Dorsolateral prefrontal cortex (tissue), 122 donors: ENCODE measurements at places on chromosomes 6 and 20.

GRCh38 chr20:8330319-8330784 is 198.3 kb downstream of the PLCB1 start:
- no peak for DNase-seq

GRCh38 chr6:6614096-6614982 is 25.8 kb downstream of the LY86 start:
- DNase-seq = peak; percentile 51

DNA sequence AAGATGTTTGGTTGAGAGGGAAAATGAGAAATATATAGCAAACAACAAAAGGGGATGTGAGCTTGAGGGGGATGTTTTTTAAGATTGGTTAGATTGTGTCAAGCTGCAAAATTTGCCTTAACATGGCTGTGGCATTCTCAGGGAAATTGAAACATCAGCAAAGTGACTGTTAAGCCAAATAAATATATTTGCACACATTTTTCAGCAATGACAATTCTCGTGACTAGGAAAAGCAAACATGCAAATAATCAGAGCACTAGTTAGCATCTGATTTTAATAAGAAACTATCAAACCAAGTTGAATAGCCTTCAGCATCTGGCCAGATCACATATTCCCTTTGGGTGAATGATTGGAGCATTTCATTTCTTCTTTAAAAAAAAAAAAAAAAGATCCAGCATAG is 262.8 kb downstream of the TBC1D7 start:
- DNase-seq = no peak

DNA sequence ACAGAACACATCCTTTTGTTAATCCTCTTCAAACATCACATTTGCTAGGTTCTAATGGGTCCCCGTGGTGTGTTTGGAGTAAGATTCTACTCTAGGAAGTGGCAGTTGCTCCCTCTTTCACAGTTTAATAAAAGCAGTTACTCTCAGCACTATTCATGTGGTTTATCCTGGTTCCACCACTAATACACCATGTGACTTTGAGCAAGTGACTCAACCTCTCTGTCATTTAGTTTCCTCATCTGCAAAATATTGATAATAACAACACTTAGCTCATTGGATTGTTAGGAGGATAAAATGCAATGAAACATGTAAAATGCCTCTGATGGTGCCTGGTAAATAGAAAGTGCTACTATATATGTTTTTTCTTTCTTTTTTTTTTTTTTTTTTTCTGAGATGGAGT is 488.0 kb upstream of the NOX3 start:
- DNase-seq = no peak

DNA sequence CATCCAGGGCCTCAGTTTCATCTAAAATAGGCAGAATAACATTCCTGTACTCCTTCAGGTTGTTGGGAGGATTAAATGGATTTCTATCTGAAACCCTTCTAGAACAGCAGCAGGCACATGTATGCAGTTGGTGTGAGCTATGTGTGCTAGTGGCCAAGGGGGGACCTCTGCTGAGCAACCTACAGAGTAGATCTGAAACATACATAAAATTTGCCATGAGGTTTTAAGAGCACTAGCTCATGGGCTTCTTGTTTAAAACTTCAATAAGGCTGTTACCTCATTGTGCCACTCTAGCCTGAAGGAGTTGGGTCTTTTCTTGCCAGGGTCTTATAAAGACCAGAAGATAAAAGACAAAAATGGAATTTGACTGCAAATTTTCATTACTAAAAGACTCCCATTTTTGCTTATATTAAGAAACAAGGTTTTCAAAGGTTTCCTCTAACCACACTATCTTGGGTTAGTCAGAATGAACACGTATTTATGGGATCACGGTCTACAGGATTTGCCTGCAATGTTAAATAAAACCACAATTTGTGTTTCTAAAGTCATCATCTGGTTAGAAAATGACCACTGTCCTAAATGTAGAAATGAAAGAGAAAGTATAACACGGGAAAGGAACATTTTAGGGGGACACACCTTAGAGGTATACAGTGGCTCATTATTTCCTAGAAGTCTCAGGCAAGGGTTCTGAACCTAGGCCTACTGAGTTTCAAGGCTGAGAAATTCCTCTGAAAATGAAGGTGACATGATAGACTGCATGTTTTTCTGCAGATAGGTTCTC is 144.9 kb upstream of the OLIG3 start:
- no peak for DNase-seq

DNA sequence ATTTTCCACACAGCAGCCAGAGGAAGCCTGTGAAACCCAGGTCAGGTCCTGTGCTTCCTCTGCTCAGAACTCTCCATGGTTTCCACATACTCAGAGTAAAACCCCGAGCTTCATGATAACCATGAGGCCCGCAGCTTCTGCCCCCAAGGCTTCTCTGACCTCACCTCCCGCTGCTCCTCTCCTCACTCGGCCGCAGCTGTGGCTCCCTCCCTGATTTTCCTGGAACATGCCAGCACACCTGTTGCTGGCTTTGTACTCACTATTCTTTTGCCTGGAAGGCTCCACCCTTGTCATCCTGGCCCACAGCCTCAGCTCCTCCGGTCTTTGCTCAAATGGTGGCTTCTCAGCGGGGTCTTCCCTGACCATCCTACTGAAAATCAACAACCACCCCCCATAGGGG is 341.7 kb downstream of the PREX1 start:
- no peak for DNase-seq

DNA sequence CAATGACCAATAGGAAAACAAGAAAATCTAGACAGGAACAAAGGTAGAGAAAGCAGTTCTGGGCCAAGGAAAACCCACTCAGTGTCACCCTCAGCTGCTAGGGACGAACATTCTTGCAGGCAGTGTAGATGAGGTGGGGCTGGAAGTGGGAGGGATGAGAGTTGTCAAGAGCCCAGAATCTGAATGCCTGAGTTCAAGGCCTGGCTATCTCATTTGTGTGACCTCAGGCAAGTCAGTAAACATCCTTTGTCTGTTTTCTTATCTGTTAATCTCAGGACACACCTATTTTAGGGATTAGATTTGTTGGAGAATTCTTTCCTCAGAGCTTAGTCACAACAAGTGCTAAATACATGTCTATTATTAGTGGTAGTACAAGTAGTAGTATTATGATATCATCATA is 50.9 kb upstream of the KIF16B start:
- no peak for DNase-seq

GRCh38 chr20:44714102-44714700 is 968 bp upstream of the CCN5 start:
- no peak for DNase-seq

DNA sequence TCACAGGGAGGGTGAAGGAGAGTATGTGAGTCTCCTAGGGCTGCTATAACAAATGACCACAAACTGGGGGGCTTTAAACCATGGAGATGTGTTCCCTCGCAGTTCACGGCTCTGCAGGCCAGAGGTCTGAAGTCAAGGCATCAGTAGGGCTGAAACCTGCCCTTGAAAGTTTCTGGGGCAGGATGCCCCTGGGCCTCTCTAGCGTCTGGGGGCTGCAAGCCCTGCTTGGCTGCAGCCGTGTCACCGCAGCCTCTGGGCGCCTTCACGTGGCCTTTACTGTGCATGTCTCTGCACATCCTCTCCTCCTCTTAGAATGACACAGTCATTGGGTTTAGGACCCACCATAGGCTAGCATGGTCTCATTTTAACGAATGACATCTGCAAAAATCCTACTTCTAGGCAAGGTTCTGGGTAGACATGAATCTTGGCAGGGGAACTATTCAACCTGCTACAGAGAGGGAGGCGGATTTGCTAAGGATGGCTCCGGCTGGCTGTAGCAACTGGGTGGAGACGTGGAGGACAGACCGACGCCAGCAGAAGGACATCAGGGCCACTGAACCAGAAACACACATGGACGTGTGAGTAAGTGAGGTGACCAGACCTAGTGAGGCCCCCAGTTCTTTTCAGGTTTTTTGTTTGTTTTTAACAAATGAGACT is 58.6 kb downstream of the PHACTR3 start:
- no peak for DNase-seq

DNA sequence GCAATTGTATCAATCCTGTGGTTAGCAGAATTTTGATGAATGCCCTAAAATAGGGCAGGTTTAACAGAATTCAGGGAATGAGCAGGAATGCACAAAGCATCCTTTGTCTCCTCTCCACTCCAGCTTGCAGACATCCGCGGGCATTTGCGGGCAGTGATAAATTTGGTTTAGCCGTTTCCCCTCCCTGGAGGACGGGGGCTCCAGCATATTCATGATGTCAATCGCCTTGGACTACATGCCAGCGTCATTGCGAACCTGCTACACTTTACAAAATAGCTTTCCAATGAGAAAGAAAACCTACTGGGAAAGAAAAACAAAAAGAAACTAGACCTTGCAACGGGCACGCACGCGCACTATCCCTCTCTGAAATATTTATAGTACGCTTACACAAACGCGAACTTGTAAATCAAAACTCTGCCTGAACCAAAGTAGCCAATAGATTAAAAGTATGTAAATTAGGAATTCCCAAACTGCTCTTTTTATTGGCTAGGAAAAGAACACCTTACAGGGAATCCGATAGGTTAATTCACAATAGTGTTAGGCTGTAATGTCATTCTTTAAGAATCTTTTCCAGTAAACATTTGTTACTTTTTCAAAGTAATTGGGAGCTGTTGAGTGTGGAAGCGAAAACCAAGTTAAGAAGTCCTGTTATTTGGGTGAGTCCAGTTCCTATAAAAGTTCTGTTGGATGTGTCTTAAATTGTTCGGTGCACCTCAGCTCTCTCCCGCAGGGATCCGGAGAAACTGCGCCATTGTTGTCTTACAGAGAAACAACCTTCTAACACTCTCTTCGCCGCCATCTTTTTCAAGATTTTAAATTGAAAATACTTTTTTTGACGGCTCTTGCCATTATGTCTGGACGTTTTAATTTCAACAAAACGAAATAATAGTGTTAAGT is 136.7 kb downstream of the HFE start:
- peak; percentile 73 for DNase-seq

DNA sequence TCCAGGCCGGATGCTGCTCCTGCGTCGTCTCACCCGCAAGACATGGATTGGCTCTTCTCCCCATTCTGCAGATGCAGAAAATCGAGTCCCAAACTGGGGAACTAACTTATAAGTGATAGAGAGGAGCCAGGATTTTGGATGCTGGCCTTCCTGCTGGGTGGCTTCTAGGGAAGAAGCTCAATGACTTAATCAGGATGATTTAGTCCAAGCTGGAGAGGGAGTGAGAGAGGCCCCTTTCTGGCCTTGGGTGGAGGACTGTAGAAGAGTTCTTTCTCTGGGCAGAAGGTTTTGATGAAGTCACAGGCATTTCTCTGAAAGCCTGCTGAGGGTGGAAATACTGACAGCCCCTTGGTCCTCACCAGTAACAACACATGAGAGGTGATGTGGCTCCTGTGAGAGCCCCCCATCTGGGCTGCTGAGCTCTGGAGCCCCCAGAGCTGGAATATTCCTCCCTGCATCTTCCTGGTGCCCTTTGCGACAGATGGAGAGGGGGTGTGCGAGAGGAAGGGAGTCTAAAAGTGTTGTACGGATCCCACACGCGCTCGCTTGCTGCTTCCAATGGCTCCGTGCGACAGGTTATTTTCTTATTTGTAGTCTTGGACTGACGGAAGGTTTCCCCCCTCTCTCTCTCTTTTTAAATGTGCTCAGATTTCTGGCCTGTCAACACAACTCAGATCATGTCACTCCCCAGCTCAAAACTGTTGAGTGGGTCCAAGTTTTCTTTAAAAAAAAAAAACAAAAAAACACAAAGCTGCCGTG is 3.5 kb downstream of the SIRPA start:
- no peak for DNase-seq

DNA sequence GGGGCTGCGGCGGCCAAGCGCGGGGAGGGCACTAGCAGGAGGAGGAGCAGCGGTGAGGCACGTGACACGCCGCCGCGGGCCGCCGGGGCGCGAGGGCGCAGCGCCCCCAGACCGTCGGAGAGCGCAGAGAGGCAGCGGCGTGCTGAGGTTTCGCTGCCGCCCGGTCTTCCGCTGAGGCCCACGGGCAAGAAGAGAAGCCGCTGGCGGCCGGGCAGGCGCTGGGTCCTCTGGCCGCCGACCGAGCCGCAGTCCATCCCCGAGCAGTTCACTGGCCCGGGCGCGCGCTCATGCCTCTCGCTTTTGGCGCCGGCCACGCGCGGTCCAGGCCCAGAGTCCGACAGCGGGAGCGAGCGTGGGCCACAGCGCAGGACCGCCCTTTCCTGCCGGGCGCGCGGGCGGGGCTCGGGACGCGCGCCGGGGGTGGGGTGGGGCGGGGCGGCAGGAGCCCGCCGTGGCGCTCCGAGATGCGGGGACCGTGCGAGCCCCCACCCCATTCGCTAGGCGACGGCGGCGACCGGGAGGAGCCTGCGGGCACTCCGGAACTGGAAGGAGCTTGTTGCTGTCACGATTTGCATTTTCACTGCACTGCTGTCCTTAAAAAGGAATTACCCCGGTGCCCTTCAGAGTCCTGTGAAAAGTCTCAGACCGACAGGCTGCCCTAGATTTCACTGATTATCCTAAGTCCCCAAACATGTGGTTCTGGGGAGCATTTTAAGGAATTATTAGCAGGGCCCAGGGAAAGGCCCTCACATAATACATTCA is at the start of gene MCUR1:
TSS of gene MCUR1 (minus strand) at position 382 of the 762 bp plus-strand sequence. CDS start at position 254, 128 bp downstream.
- DNase-seq = peak; percentile 78

DNA sequence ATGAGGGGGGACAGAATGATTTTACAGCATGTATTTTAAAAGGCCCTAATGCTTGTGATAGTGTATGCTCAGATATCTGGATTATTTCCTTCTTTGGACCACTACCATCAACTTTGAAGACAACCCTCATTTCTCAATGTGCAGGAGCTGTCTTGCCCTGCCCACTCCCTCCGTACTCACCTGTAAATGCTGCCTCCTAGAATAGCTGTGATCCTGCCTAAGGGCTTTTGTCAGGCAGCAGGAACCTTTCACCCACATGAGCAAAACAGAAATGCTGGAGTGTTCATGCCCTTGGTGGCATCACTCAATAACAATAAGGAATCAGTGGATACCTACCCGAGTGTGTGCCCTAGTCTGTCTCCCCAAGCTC is 723.6 kb upstream of the FLRT3 start:
- no peak for DNase-seq

- DNase-seq = no peak
These were observed 461.3 kb downstream of the KIF16B start for GRCh38 chr20:16111852-16112412.

GRCh38 chr20:39903806-39904465 is 785.1 kb downstream of the MAFB start:
- no peak for DNase-seq

- no peak for DNase-seq
These were observed 384.9 kb upstream of the SPTLC3 start for GRCh38 chr20:12623870-12624269.

DNA sequence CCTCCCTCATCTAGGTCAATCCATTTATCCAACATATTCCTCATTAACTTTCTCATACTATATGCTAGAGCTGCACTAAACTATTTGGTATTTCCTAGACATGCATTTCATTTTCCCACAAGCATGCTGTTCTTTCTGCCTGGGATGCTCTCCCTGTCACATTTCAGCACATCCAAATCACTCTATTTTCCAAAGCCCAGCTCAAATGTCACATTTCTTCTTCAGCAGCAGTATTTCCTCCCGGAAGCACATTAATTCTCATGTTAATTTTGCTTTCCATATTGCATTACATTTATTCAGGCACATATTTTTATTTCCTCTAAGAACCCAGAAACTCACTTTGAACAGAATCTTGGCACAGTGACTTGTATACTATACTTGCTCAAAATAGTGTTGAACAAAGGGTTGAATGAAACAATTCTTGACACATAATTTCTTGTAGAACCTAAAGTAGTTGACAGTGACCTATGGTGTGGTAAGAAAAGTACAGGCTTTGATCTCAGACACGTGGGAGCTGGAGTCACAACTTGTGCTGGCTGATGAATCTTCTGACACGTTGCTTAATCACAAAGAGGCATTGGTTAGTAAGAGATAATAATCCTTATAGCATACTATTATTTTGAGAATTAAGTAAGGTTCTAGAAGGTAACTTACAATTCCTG is 30.8 kb upstream of the CD2AP start:
- no peak for DNase-seq
